T-helper 1 cell (primary cell): ENCODE measurements at places on chromosomes 11 and 22.
A peak's percentile ranks its signal among the peaks of the same experiment; 100 is the strongest.

DNA sequence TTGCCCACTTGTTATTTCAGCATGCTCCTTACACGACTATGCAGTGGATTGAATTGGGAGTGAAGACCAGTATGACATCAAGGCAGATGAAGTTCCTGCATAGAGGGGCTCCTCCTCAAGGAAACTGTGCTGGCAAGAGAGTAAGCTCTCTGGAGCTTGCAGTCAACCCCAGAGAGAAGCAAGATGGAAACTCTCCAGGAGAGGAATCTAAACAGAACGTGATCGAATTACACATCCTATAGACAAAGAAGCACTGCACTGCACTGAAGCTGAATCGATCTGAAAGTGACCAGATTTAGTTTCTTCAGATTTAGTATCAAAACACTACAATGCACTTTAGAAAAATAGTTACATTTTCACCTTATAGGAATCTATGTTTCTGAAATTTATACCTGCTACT, 947.7 kb upstream of the TENM4 start:
- DNase-seq, result no peak

- no peak for DNase-seq
These were observed 60.8 kb upstream of the CCDC179 start for GRCh38 chr11:22920939-22921565.

DNA sequence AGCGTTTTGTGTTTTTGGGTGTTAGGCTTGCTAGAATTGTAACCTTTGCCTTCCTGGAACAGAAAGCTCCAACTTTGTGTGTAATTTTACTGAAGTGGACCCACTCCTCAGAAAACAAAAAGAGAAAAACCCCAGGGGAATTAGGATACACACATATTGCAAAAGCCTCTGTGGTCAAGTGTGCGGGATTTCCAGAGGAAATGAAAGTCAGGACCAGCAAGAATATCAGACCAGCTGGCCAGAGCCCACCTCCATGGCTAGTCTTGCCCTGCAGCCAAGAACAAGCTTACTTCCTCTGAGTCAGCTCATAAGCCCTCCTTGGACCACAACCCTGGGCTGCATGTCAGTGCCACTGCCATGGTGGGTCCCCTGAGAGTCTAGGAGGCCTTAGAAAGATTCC, 37.0 kb upstream of the FTH1 start:
- DNase-seq, result no peak

GRCh38 chr11:25787416-25787815, 544.5 kb upstream of the ANO3 start:
- DNase-seq, result no peak

DNA sequence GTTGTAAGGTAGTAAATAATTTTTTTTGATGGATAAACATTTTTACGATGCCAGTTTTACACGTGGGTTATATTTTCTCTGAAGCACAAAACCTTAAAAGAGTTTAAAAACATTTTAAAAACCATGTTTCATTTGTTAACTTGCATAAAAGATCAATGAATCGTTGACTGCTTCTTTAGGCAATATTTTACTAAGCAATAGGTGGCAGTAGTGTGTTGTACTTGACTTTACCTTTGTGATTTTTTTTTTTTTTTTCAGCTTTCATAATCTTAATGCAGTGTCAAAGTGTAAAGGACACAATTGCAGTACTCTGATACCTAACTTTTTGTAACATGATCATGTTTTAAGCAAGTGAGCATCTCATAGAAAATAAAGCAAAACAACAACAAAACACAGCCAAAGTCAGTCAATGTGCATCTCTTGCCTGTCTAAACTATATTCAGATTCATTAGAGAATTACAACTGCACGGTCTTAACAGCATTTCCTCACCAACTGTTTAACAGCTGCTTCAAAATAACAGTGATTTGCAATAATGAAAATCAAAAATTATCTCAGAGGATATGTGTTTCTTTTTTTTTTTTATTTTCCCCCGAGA, 27.7 kb downstream of the DNAJC24 start:
- peak; percentile 12 for DNase-seq

DNA sequence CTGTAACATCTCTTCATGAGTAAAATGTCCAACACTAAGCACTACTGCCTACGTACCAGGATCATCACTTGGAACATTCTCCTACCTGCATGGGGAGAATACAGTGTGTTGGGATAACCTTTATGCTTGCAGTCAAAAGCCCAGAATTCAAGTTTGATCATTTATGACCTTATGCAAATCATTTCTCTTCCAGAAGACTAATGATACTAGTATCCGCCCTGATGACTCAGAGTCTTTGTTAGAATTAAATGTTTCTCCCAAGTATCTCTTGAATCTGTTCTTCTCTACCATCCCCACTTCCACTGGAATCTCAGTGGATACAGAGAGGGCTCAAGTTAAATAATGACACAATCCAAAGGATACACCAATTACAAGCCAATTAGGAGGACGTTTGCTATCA, 12.4 kb downstream of the MAJIN start:
- DNase-seq, result no peak

DNA sequence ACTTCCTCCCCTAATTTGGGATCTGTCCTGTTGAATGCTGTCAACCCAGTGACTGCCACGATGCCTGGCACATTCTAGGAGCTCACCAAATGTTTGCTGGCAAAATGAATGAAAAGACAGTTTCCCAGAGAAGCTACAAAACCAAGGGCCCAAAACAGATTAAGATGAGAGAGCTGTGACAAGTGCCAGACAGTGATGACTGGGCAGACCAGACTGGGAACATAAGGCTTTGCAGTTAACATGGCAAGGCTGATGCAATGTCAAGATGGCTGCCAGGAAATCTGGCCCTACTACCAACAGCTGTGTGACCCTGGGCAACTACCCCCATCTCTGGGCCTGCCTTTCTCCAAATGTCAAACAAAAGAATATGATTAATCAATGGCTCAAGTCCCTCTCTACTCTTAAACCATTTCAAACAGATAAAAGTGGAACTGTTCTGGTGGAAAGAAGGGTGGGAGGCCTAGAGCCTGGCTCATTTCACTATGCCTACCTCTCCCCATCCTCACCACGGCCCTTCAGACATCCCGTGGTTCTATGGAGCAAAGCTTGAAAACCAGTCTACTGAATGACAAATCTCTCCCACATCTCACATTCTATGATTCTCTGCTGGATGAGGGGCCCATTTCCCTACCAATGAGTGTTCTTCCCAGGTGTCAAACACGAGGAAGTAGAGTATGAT, 12.8 kb downstream of the AP1B1 start:
- no peak for DNase-seq

- no peak for DNase-seq
These were observed 21.3 kb downstream of the TNKS1BP1 start for GRCh38 chr11:57303280-57303989.

- no peak for DNase-seq
These were observed 373.6 kb upstream of the DDI1 start for GRCh38 chr11:103662880-103663279.

DNA sequence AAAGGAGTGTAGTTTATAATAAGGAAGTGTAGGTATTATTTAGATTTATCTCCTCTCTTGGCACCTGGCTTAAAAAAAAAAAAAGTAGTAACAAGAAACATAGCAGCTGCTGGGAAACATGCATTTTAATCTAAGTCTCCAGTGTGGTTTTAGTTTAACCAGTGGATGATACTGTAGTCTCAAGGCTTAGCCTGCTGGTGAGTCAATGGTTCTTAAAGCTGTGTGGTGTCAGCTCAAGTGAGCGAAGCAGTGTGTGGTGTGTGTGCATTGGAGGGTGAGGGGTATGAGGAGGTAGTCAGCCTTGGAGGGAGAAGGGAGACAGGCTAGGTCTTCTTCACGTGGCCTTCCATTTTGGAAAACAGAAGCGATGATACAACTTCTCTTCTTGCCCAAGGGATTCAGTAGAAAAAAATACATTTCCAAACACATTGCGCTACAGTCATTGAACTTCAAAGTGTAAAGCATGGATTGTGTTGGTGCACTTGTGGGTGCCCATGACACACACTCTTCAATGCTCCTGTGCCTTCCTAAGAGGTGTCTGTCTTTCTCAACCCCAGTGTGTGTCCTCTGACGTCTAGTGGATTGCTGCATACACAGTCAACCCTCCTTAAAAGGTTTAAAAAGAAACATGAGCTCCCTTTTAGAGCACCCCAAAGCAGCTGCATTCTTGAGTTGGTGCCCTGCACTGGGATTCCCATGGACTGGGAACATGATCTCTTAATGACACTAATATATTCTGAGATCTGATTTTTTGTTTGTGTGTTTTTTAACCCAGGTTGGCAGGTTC, 40.1 kb downstream of the ZBTB16 start:
- DNase-seq, result no peak

GRCh38 chr22:37256075-37256726, 12.1 kb upstream of the RAC2 start:
- no peak for DNase-seq

GRCh38 chr11:113484223-113484622, 9.0 kb upstream of the DRD2 start:
- DNase-seq, result no peak

DNA sequence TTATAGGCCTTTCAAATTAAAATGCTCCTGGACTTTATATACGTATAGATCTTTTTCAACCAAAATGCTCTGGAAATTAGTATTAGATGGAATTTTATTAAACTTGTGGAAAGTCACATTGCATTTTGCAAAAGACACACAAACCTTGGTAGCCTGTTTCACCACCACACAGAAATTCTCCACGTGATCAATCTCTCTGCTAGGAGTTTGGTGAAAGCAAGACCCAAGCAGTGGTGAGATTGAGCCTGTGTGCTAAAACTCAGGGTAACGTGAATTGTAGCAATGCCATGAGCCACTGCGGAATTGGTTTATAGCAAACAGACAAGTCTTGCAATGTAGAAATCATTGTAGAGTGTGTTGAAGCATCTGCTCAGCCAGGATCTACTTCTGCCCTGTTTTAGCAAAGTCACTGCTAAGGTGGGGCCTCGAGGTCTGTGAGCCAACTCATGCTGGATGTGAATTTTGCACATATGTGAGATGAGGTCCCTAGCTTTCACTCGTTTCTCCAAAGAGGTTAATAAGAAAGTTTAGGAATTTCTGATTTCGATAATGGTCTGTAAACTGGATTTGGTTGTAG, 184.8 kb downstream of the DBX1 start:
- no peak for DNase-seq
